ENCODE measurements at places on chromosomes 7 and 10.

DNA sequence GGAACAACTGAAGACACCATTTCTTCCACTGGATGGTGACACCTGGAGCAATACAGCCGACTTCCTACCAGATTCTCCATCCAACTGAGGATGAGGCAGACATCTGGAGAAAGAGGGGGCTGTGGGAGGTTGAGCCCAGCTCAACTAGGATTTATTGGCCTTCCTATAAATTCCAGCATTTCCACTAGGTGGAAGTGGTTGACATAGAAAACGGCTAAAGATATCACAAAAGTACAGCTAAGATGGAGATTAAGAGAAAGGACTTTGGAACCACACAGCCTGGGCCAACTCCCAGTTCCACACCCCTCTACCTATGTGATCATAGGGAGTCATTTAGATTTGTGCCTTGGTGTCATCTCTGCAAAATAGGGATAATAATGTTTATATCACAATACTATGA is 61.3 kb upstream of the CAV2 start:
- no peak for DNase-seq

DNA sequence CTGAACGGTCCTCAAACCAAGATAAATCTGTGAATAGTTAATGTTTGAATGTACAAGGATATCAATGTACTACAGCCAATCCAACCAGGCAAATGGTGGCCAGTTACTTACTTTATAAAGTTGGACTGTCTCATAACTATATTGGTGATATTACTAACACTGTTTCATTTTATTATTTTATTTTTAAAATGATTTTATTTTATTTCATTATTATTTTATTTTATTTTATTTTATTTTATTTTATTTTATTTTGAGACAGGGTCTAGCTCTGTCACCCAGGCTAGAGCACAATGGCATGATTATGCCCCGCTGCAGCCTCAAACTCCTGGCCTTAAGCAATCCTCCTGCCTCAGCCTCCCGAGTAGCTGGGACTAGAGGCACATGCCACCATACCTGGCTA is 6.8 kb downstream of the IL15RA start:
- DNase-seq = no peak

- DNase-seq = no peak
These were observed 9.1 kb upstream of the SSBP1 start for GRCh38 chr7:141729020-141729419.

DNA sequence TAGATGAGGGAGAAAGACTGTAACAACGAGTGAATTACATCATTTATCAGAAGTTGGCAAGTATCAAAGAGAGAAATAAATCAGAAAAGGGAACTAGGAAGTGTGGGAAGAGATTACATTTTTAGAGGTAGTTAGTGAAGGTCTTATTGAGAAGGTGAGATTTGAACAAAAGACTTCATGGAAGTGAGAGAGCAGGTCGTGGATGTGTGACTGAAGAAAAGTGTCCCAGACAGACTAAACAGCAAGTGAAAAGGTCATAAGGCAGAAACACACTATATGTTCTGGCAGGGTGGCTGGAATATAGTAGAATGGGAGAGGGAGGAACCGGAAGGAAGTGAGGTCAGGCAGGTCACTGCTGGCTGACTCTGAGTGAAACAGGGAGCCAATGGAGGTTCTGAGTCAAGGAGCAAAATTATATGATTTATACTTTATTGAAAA is 35.7 kb upstream of the RHOBTB1 start:
- no peak for DNase-seq

GRCh38 chr7:122463631-122464030 is 159.1 kb upstream of the FEZF1 start:
- DNase-seq = no peak

DNA sequence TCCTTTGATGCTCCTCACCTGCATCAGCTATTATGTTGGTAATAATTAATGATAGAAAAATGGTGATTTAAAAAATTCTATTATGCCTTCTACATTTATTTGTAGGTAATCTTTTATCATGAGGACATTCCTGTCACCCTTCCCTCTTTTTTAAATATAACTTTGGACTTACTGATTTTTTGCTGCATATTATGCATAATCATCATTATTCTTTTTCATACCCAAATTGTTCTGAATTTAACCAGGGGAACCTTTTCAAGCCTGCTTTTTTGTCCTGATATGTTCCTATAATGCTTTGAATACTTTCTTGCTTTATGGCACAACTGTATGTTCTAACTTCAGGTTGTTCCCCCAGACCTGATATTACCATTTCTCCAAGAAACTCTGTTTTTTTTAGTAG is 48.5 kb downstream of the TAX1BP1 start:
- DNase-seq = no peak

GRCh38 chr10:12422189-12422588 is 72.8 kb downstream of the CAMK1D start:
- DNase-seq = no peak

- no peak for DNase-seq
These were observed 63.5 kb downstream of the LGI1 start for GRCh38 chr10:93821051-93821772.

- no peak for DNase-seq
These were observed 199.7 kb downstream of the TNS3 start for GRCh38 chr7:47382200-47382599.

- no peak for DNase-seq
These were observed 714.4 kb downstream of the GATA3 start for GRCh38 chr10:8768852-8769251.

- DNase-seq = no peak
These were observed 74.6 kb downstream of the FAM13C start for GRCh38 chr10:59287587-59288255.

GRCh38 chr10:22676435-22676834 is 37.9 kb downstream of the PIP4K2A start:
- no peak for DNase-seq

DNA sequence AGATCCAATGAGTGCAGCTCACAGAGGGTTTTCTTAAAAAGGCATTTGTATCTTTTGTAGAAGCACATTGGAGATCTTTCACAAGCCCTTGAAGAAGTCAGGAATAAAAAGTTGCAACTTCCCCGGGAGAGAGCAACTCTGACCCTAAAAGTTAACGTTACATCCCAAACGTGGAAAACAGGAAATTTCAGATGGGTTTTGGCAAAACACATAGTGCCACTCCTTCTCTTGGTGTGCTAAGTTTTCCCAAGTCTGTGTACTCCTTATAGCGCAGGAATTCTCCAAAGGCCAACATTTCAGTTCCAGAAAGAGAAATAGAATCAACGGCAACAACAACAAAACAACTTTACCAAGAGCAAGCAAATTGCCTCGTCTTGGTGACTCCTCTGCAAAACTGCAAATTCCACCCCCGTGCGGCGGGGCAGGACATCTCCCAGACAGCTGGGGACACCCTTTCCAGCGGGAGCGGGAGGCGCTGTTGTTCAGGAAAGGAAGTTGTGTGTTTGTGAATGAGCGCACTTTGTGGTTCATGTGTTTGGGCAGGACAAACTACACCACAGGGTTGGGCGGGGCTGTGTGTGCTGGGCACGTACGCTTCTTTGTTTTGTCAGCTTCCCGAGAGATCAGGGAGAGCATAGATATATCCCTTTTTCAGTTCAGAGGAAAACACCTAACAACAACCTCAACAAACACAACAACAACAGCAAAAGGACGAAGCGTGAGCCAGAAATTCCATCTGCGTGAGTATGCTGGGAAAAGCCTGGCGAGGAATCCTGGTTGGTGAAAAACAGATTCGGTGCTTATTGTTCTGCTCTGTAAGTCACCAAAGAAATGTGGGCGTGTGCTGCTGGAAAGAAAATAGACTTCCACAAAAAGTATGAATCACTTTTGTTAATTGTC is 294.7 kb upstream of the PITRM1 start:
- DNase-seq = no peak

- no peak for DNase-seq
These were observed 17.0 kb upstream of the GIMAP2 start for GRCh38 chr7:150668472-150668911.

- DNase-seq = no peak
These were observed 415.0 kb downstream of the SFMBT2 start for GRCh38 chr10:6995831-6996230.

DNA sequence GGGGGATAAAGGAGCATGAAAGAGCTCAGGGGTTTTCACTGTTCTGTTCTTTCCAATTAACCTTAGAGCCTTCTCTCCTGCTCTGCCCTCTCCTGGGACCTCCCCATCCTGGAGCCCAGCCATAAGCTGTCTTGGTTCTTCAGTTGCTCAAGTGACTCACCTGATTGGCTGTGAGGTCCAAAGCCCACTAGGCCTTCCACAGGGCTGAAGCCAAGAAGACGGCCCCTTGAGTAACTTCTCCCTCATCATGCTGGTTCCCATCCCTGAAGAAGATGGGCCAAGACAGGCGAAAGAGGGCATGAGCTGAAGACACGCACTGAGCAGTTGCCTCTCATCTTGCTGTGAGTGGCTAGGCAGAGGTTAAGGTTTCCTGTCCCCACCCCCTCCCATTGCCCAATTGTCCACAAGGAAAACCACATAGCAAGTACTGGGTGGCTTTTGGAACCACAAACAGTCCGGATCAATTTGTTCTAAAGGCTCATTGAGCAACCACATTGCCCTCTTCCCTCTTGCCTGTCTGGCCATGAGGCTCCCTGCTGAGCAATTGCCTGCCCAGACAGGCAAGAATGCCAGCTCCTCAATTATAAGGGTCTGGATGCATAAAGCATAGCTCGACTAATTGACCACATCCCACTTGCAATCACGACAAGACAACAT is 43.9 kb upstream of the GPAM start:
- DNase-seq = no peak

GRCh38 chr7:32163896-32164295 is 93.7 kb upstream of the PDE1C start:
- DNase-seq = no peak

GRCh38 chr7:49424109-49424508 is 349.3 kb upstream of the VWC2 start:
- DNase-seq = peak; percentile 75

- DNase-seq = no peak
These were observed 103.5 kb downstream of the SND1 start for GRCh38 chr7:127755521-127755920.

- DNase-seq = no peak
These were observed 12.7 kb upstream of the ATP6V1F start for GRCh38 chr7:128849804-128850490.

DNA sequence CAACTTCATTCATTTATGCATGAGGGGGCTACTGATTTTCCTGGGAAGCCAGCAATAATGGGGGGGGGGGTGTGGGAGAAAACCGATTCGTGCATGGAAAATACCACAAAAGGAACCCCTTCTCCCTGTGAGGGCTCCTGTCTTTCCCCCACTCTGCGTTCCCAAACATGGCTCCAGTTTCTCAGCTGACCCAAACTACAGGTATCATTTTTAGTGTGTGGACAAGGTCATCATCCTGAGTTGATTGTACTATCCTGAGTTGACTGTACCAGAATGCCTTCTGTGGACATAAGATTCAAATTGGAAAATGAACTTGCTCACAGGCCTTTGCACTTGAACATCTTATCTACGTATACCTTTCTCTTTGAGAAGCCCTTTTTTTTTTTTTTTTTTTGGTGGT is 49.9 kb downstream of the ZRANB1 start:
- DNase-seq = no peak

GRCh38 chr7:13107291-13107690 is 419.9 kb downstream of the ARL4A start:
- DNase-seq = no peak

DNA sequence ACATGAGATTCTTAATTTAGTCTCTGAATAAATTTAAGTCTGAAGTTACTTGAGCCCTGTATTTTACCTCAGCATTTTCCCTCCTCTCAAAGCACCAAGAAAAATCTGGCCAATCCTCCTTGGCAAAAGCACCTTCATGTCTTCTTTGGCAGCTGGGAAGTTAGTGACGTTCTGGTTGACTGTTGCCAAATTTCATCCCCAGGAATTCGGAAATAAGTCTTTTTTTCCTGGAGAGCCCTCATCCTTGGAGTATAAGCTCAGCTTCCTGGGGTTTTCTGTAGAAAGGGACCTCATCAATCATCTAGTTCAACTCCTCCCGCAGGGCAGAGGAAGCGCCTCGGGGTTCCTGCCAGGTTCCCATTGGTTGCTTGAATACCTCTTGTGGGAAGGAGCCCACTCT is 377.6 kb downstream of the PHTF2 start:
- no peak for DNase-seq

DNA sequence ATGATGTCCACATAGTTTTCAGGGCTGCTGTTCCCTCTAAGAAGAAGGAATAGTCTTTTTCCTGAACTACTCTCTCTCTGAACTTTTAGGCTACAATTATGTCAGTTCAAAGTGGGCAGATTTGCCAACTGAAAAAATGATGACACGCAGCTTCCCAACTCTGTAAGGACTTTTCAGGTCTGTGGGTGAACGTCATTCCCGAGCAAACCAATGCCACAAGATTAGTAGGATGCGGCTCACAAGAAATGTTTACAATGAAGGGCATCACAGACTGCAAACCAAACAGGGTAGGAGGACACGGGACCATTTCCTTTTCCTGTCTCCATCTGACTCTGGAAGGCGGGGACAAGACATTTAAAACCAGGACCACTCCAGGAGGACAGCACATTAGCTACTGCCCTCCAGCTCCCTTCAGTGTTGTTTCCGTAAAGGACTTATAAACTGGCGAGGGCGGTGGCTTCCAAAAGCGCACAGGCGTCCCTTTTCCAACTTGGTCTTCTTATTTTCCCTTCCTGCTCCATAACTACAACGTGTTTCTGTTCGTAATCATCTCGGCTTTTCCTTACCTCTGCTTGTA is 539 bp upstream of the MKLN1 start:
- DNase-seq = peak; percentile 50

- DNase-seq = no peak
These were observed 627 bp downstream of the DUSP5 start for GRCh38 chr10:110498087-110498981.

GRCh38 chr10:99369126-99369525 is 40.0 kb downstream of the CNNM1 start:
- DNase-seq = no peak

DNA sequence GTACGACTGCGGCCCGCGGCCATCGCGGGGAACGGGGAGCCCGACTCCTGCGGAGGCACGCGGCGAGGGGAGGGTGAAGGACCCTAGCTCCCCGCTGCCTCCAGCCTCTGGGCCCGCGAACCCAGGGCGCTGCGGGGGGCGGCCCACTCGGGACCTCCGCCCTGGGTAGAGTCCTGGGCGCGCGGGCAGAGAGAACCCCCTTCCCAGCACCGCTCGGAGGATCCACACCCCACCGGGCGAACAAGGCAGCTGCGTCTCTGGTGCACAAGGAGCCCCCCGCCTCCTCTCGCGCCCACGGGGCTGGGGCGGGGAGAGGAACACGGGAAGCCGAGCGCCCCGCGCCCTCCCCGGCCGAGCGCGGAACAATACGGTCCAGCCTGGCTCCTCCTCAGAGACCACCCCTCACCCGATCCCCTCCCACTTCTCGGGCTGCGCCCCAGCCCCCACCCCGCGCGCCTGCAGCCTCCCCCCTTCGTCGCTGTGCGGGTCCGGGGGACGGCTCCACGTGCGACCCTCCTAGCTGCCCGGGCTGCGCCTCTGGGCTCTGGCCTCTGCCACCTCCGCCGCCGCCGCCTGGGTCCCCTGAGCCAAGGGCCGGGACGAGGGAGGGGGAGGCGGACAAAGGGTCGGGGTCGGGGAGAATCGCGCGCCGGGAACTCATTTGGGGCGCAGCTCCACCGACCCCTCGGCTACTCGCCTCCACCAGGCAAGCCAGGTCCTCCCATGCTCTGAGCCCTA is at the start of gene WDR86:
Gene WDR86, minus strand, starts transcription at position 372 of the 738 bp plus-strand sequence. CDS start 449 bp downstream, outside the sequence.
- DNase-seq = no peak

- no peak for DNase-seq
These were observed 130.0 kb upstream of the BTBD16 start for GRCh38 chr10:122140941-122141623.

- DNase-seq = peak; percentile 10
These were observed 160.2 kb upstream of the UNC5B start for GRCh38 chr10:71052076-71052660.

GRCh38 chr7:135109562-135109961 is 38.3 kb upstream of the TMEM140 start:
- DNase-seq = no peak

- no peak for DNase-seq
These were observed 197.5 kb downstream of the ZNF438 start for GRCh38 chr10:30834153-30834552.
